ENCODE measurements at places on chromosomes 12 and 14.
A peak's percentile ranks its signal among the peaks of the same experiment; 100 is the strongest.

- DNase-seq = no peak
These were observed 6.4 kb upstream of the GLIPR1 start for GRCh38 chr12:75474116-75474515.

GRCh38 chr12:127723251-127723650 is 543.7 kb upstream of the TMEM132C start:
- no peak for DNase-seq

DNA sequence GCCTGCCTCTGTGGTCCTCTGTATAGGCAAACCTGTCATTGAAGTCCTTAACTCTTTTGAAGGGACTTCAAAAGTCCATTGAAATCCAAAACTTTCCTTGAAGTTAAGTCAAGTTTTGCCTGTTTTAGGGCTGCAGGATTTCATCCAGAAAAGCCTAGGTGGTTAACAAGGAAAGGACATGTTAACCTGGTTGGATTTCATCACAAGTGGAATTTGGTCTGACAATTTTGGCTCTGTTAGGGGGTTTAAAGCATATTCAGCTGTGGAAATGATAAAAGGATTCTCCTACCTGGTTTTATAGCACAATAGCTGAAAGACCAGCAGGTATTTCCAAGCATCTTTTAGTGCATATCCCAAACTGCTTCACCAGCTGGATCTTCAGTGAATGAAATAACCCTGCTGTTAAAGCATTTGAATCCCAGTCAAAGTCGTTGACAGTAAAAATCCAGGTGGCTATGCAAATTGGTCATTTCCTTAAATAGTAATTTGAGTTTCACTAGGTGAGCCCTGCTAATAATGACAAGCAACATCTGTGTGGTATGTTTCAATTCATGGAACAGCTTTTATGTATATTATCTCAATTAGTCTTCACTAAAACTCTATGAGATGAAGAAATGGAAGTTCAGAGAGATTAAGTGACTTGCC is 400.5 kb downstream of the ETNK1 start:
- DNase-seq = no peak

- no peak for DNase-seq
These were observed 426.4 kb downstream of the PCNX1 start for GRCh38 chr14:71333705-71334104.

DNA sequence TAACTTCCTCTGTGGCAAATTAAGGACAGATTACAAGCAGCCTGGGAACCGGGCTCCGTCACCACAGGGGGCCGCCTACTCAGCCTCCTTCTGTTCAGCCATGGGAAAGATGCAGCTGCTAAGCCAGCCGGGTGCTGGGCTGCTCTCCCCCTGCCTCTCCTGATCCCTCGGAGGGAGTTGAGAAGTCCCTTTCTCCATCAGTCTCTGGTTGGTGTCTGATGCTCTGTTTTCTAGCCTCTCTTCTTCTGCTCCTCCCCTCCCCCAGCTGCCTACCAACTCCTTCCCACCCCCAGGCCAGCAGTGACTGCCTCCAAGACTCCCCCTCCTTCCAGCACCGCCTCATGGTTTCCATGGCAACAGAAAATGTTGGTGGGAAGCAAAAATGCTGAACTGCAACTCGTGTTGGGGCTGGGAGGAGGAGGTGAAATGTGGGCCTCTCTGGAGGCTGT is 486.7 kb downstream of the APAF1 start:
- no peak for DNase-seq

DNA sequence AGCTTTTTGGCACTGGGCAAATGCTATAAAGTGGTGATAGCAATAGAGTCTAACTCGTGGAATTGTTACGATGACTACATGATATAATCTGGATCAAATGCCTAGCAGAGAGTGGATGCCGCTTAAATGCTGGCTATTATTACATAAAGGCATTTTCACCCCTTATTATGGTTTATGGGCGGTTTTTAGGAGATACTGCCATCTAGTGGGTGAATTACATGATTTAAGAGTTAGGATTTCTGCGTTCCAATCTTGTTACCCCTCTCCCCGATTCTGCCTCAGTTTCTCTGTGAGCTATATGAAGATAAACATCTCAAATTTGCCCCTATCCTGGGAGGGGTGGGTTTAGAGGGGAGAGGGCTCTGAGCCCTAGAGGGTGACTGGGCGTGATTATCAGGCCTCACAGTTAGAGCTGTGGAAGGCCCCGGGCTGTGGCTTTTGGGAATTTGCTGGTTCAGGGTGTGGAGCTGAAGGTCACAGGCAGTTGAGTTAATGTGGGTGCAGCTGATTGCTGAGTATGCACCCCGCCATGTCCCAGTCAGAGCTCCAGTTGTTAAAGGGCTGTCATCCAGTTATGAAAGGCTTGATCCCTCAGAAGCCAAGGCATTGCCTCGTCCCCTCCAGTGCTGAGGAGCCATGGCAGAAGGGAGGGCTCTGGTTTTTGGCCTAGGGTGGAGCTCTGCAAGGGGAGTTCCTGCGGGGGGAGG is 14.4 kb downstream of the CLSTN3 start:
- peak; percentile 27 for DNase-seq

DNA sequence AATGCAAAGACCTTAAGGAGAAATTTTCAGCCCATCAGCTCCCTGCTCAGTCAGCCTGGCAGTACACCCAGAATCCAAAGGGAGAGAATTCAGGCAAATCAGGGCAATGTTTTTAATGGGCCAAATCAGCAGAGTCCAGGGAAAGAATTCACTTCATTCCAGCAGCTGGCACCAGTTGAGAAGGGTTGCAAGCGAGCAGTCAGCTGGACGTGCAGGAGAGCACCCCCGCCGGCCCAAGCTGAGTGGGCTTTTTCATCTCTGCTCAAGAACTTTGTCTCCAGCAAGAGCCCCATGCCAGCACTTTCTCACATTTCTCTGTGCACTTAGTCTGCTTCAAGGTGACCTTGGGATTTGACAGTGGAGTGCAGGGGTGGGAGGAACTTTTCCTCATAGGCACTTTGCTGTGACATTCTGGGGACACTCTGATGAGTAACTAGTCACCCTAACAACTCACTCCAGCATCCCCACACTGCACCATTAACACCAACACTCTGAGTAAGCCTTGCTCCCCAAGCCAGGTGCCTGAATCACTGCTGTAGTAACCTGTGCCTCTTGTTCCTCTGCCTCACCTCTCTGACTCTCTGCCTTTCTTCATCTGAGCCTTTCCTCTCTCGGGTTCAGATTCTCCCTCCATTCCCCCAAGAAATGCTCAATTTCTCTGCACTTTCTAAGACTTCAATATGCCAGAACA is 2.2 kb downstream of the ENDOU start:
- DNase-seq = no peak
